ENCODE measurements at places on chromosomes 2 and 18.

- no peak for DNase-seq
Observed at GRCh38 chr2:38806015-38806732, 28.2 kb downstream of the GEMIN6 start.

DNA sequence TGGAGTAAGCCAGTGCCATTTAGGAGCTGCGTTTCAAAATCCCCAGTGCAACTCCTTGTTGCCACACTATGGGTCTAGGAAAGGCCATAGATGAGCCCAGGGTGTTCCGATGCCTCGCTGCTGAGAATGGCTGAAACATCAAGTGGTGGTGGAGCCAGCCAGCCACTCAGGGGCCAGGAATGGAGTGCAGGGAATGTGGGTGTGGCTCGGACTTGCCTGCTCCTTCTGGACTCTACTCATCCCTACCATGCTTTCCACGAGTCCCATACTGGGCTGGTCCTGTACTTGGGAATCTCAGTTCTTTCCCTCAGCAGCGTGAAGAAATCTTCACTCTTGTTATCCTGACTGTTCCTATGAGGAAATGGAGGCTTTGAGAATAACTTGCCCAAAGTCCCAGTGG is 143.5 kb downstream of the INSIG2 start:
- no peak for DNase-seq

- no peak for DNase-seq
Observed at GRCh38 chr2:7020059-7020458, 102.8 kb downstream of the RNF144A start.

- no peak for DNase-seq
Observed at GRCh38 chr2:68377137-68377780, 12.2 kb downstream of the PLEK start.

DNA sequence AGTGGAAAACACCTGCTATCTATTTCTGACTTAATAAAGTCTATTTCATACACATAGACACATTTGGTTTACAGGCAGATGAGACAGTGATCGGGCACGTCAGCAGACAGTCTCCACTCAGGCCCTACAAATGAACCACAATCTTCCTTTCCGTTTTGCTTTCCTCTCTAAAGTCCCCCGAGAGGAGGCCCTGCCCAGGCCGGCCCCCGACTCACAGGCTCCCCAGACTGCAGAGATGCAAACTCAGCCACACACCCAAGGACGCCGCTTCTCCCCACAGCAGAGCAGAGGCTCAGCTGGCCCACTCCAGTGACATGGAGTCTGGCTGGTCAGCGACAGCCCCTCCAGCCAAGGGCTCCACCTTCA is 9.3 kb upstream of the MTERF4 start:
- DNase-seq: no peak

- DNase-seq: peak; percentile 49
Observed at GRCh38 chr2:120436885-120437603, 91.1 kb downstream of the INHBB start.

GRCh38 chr2:166170356-166170755 is 42.5 kb upstream of the SCN1A start:
- DNase-seq: peak; percentile 10

DNA sequence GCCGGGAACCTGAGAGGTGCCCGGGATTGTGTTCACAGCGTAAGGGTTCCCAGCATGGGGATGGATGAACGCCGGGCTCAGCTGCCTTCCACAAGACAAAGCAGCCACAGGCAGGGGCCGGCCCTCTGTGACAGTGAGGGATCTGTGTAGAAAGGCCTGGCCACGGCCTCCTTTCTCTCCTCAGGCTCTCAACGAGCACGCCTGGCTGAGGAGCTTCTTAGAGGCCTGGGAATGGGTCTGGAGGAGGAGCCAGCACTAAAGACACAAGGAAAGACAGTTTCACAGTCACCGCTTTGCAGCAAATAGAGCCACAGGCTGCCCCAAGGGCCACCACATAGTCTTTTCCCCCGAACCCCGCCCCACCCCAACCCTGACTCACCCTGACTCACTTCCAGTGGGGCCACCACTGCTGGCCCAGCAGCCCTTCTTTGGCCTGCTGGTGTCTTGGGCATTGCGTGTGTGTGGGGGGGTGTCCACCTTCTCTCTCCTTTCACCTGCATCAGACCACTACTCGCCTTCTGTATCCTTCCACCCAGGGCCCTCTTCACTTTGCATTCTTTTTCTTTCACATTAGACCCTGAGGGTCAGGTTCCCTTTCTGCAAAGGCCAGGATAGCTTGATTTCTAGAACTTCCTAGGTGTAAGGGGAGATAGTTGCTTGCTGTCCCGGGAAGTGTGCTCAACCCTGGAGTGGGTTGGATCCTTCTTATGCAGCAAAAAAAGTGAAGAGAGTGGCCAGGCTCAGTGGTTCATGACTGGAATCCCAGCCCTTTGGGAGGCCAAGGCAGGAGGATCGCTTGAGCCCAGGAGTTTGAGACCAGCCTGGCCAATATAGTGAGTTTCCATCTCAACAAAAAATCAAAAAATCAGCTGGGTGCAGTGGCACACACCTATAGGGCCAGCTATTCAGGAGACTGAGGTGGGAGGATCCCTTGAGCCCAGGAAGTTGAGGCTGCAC is 19.3 kb upstream of the HPCAL1 start:
- DNase-seq: peak; percentile 84

DNA sequence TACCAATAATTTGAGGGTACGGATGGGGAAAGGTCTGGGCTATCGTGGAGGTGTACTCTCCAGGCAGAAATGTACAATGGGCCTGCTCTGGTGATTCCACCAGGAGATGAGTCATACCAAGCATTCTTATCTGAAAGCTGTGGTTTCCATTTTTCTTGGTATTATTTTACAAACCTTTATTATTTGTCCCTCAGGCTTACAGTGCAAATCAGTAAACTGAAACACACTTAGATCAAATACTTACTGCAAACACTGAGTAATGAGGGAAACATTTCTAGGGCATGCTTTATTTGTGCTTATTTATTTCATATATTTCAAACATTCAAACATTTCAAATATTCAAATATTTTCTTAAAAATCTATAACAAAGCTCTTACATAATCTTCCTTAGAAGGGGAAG is 319.8 kb downstream of the RND3 start:
- peak; percentile 29 for DNase-seq

DNA sequence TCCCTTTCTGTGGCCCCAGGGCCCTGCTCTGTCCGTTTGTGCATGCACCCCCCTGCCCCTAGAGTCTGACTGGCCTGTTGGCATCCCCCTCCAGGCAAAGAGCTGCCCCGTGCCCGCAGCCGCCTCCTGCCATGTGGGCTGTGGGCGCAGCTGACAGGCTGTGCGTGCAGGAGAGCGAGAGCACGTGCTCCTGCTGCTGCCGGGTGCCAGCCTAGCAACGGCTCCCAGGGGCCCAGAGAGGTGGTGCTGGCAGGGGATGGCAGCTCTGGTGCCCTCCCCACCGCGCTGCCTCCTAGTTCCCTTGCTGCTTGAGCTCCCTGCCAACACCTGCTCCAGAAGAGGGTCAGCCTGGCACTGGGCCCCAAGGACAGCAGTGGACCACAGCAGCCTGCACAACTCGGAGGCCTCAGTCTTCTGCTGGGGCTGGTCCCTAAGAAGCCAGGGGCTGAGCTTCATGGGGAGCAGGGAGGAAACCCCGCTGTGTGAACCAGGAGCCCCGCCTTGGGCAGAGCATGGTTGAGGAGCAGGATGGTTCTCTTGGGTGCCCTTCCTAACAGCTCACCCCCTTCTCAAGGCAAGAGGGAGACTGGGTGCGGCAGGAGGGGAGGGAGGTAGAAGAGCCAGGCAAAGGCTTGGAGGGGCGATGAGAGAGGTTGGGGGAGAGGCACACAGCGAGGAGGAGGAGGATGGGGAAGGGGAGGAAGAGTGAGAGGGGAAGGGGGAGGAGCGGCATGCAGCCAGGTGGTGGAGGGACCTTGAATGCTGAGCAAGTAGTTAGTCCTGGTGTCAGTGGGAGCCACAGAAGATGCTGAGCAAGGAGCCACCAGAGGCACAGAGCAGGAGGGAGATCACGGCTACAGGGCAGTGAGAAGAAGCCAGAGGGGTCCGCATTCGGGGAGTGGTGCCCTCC is 23.8 kb upstream of the PTMA start:
- no peak for DNase-seq

- DNase-seq: no peak
Observed at GRCh38 chr2:209125291-209125690, 298.6 kb upstream of the MAP2 start.

DNA sequence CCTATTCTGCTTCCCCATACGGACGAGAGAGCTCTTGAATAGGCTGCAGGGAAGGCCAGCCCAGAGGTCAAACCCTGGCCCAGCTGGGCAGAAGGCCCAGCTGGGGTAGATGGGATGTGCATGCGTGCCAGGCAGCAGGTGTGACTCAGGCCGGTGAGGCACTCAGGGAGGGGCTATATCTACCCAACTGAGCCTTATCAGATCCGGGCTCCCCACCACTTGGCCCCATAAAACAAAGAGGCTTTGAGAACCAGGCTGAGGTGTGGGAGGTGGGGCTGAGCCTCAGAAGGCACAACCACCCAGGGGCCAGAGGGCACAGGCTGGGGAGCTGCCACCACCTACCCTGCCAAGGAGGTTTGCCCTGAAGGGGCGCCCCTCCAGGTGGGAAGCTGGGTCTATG is 8.0 kb upstream of the CFAP65 start:
- DNase-seq: no peak

DNA sequence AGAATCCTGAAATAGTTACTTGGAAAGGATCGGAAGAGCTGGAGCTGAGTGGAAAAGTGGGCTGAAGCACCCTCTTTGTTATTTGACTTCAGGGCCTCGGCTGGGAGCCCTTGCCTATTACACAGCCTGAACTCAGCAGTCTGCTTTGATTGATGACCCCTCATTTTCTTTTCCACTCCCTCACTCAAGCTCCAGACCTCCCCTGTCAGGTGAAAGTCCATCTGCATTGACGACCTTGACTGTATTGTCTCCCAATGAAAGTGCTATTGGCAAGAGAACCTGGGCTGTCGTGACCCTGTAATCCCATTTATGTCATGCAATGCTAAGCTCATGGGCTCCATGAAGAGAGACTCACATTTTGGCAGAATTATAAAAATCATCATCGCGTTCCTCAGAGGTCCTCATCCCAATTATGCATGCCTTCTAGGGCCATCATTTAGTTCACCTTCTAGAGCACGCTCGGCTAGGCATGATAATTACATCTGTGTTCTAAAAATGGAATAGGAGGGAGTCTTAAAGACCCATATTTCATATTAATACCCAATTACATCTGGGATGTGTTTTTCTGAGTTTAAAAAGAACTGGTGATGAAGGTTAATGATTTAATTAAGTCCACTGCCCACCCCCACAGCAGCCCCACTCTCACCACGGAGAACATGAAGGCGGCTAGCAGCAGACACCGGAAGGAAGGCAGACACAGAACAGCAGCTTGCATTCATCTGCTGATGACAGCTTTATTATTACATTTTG is 472.5 kb downstream of the PID1 start:
- DNase-seq: no peak

DNA sequence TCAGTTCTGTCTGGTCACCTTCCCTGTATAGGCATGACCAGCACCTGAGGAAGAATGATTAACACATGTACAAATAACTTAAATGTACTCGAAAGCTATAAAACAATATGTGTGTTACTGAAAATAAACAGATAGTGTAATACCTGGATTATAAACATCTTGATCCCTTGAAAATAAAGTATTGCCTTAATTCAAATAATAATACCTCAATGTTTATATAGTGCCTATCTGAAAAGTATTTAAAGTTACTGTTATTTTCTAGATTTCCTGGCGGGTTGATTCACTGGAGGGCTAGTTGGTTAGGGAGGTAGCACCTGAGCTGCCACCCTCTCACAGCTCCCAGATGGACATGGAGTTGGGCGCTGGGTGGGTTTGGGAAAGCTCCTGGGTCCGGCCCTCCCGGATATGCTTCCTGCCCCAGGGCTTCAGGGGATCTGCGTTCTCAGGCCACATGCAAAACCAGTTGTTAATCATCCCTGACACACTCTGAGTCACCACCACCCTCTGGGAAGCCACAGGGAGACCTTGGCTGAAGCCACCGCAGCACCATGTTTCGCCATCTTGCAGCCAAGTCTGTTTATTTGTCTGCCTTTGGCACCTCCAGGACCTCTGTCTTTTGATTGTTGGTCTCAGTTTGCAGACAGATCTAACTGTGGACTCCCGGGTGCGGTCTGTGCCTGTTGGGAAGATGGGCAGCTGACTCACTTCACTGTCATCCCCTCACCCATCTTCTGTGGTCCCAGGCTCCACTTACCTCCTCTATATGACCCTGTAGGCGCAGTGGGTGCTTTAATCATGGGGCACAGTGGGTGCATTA is 35.3 kb downstream of the RAB31 start:
- DNase-seq: peak; percentile 56

GRCh38 chr2:138522556-138522955 is 21.0 kb downstream of the SPOPL start:
- DNase-seq: no peak

- DNase-seq: peak; percentile 80
Observed at GRCh38 chr2:12717191-12718014, 667 bp downstream of the TRIB2 start.

GRCh38 chr2:159093497-159093896 is 125.1 kb downstream of the TANC1 start:
- no peak for DNase-seq

Measured in hematopoietic multipotent progenitor cell treated with erythropoietin and hydrocortisone succinate and interleukin-3 and kit ligand, for 4 days (in vitro differentiated cells).